Neural progenitor cell (in vitro differentiated cells): ENCODE measurements at places on chromosomes 3 and 15. TPM values are rescaled to one million over a fixed set of nuclear protein-coding genes. Genes with fewer than 3 reads are reported as not detected.

DNA sequence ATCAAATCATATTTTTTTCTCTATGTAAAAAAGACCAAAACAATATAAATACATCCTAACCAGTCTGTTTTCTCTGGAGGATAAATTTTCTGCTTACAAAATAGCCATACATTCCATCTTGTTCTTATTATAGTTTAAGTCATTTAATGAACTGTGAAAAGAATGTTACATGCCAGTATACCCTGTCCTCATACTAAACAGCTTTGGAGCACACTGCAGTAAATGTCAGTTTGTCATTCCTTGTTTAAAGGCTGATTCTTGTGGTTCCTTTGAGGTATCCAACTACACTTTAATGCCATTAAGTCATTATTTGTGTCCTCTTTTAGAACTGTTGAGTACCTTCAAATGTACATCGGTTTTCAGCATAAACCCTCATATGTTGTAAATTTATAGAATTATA lies 52.7 kb upstream of the DCBLD2 start:
- no peak for DNase-seq
- H3K4me3 ChIP-seq, result no peak overlapping the region
- H3K4me1 ChIP-seq, result no peaks in the 10 kb centered on the region
- no peaks in the 10 kb centered on the region for H3K36me3 ChIP-seq

DNA sequence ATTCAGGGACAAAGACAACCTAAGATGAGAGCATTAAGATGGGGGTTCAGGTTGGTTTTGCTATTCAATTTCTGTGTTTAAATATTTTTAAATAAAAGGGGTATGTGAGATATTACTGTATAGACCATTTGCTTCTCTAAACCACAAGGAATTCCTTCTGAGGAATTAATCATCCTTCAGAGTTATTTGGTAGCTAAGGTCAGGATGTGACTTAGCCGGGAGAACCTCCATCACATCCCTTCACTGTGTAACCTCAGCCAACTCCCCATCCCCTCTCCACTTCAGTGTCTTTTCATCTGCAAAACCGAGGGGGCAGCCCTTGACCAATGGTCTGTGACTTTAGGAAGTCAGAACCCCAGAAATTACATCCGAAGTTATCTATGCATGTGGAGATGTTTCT lies 48.7 kb upstream of the SKOR1 start:
- H3K4me1 ChIP-seq, result peaks cover 83% of the 10 kb centered on the region
- no peak overlapping the region for H3K4me3 ChIP-seq
- H3K36me3 ChIP-seq, result no peaks in the 10 kb centered on the region
- DNase-seq, result no peak
- H3K27ac ChIP-seq, result no peak overlapping the region

DNA sequence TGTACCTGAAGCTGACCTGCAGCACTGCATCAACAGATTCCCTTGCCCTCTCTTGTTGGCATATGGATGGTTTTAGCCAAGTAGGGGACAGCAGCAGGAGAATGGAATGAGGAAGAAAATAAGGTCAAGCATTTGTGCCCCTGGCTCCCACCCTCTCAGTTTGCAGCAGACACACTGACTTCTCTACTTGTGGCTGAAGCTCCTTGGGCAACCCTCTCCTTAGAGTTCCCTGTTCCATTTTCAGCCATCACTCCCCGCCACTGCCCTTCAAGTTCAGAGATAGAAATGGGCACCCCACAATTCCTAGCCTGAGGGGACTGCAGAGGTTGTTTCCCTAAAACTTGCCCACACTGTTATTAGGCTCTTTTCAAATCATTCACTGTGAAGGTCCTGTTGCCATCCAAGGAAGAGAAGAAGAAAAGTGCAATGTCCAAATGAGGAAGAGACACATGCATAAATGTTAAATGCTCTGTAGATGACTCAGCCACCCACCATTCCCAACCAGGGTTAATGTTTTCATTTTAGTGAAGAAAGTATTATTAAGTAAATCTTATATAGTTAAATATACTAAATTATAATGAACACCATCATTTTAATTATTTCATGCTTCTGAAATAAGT lies 295.9 kb upstream of the UBE2E2 start:
- no peaks in the 10 kb centered on the region for H3K4me1 ChIP-seq
- no peak overlapping the region for H3K4me3 ChIP-seq
- H3K27me3 ChIP-seq, result no peaks in the 10 kb centered on the region
- no peak overlapping the region for H3K27ac ChIP-seq
- no peak for DNase-seq

- no peak overlapping the region for H3K27ac ChIP-seq
- no peaks in the 10 kb centered on the region for H3K36me3 ChIP-seq
- no peak for DNase-seq
- H3K4me1 ChIP-seq, result peaks cover 12% of the 10 kb centered on the region
Measured at GRCh38 chr3:114893361-114893760, 253.7 kb downstream of the ZBTB20 start.

DNA sequence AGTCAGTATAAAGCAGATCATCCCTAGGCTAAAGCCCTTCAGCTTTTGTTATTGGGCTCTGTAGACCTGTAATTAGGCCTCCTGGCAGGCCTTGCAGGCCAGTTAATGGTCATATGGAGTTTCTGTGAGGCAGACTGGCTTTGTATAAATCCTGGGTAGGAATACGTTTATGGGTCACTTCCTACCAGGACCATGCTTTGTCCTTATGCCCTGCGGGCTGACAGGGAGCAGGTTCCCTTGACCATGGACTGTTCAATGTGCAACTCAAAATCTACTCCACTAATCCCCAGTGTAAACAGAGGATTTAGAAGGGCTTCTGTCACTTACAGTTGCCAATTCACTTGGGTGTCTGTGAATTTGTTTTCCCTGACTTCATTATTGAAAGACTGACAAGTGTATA lies 202.7 kb upstream of the MLF1 start:
- H3K4me1 ChIP-seq, result peaks cover 10% of the 10 kb centered on the region
- no peaks in the 10 kb centered on the region for H3K36me3 ChIP-seq
- H3K27ac ChIP-seq, result no peak overlapping the region
- peak; percentile 56 for DNase-seq

DNA sequence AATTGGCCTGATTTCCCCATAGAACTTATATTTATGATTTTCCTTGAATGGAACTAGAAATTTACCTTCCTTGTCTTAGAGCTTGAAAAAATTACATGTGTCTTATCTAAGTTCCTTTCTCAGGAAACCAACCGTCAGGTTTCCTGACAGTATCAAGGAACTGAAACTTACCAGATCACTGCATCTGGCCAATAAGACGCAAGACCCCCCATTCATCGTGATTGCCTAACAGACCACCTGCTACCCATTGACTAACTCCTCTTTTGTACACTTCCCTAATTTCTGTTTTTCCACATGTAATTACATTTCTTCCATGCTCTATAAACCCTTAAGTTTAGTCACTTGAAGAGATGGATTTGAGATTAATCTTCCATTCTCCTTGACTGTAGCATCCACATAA lies 517.2 kb upstream of the CBLB start:
- no peaks in the 10 kb centered on the region for H3K36me3 ChIP-seq
- no peak overlapping the region for H3K27ac ChIP-seq
- peaks cover 5% of the 10 kb centered on the region for H3K4me1 ChIP-seq
- H3K4me3 ChIP-seq, result no peak overlapping the region

DNA sequence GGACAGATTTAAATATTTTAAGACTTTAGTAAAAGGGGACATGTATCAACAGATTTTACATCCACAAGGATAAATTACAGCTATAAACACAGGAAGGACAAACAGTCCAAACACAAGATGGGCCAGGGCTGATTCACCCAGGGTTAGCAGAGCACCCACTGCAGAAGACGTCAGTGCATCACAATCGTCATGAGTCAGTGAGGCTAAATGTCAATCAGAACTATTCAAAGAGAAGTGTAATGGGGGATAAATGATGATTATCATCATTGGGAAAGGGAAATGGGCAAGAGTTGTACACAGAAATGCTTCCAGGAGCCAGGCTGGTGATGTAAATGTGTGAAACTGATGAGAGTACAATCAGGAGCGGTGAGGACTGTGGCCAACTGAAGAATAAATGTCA lies 226.8 kb downstream of the PLCL2 start:
- H3K27ac ChIP-seq, result no peak overlapping the region
- no peak for DNase-seq
- no peak overlapping the region for H3K4me3 ChIP-seq
- peaks cover 5% of the 10 kb centered on the region for H3K4me1 ChIP-seq
- no peaks in the 10 kb centered on the region for H3K27me3 ChIP-seq
- no peaks in the 10 kb centered on the region for H3K36me3 ChIP-seq

- no peak for DNase-seq
- peaks cover 9% of the 10 kb centered on the region for H3K4me1 ChIP-seq
- H3K36me3 ChIP-seq, result no peaks in the 10 kb centered on the region
Measured at GRCh38 chr3:127053450-127053849, 70.5 kb downstream of the PLXNA1 start.

DNA sequence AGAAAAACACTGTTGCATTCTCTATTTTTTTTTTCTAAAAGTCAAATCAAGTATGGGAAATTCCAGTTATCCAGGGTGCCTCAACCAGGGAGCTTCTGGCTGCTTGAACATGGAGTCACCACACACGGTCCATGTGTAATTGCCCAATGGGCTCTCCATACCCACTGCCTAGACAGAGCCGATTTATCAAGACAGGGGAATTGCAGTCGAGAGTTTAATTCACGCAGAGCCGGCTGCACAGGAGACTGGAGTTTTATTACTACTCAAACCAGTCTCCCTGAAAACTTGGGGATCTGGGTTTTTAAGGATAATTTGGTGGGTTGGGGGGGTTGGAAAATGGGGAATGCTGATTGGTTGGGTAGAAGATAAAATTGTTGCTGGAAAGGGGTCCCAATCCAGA lies 149.8 kb downstream of the TJP1 start:
- no peak overlapping the region for H3K27ac ChIP-seq
- no peak overlapping the region for H3K4me3 ChIP-seq
- peaks cover 11% of the 10 kb centered on the region for H3K27me3 ChIP-seq
- H3K36me3 ChIP-seq, result no peaks in the 10 kb centered on the region
- no peak for DNase-seq
- H3K4me1 ChIP-seq, result peaks cover 14% of the 10 kb centered on the region

GRCh38 chr3:47342151-47342550 lies 38.7 kb upstream of the PTPN23 start:
- no peaks in the 10 kb centered on the region for H3K36me3 ChIP-seq
- no peak overlapping the region for H3K4me3 ChIP-seq
- no peak for DNase-seq
- no peak overlapping the region for H3K27ac ChIP-seq
- no peaks in the 10 kb centered on the region for H3K27me3 ChIP-seq

GRCh38 chr3:148203297-148204010 lies 494.2 kb upstream of the AGTR1 start:
- no peak overlapping the region for H3K27ac ChIP-seq
- no peak overlapping the region for H3K4me3 ChIP-seq
- H3K36me3 ChIP-seq, result no peaks in the 10 kb centered on the region
- DNase-seq, result peak; percentile 4
- peaks cover 6% of the 10 kb centered on the region for H3K4me1 ChIP-seq

The HHLA2 gene
- total RNA-seq, result not detected in 2 replicates

The LDHAL6B gene
- total RNA-seq, result not detected in 2 replicates

The TNK2 gene
- total RNA-seq, result 5.4 and 19.0 TPM in 2 replicates

The AADACL2 gene
- total RNA-seq, result not detected in 2 replicates

The BCHE gene
- total RNA-seq, result 8.6 and 15.2 TPM in 2 replicates
